ENCODE measurements at places on chromosomes 5 and 9. TPM values are rescaled to one million over a fixed set of nuclear protein-coding genes. Genes with fewer than 3 reads are reported as not detected.

DNA sequence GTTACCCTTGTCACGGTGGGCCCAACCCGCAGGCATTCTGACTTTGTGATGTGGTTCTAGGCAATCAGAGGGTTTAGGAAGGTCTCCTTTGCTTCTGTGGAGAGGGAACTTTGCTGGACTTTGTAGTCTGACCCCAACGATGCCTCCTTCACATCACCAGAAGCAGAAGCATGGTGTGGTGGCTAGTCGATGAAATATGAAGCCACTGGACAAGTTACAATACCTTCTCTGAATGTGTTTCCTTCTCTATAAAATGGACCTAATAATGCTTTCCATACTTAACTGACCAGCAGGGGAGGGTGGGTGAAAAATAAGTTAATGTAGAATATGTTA, 607 bp downstream of the SPEF2 start:
- peak; percentile 2 for DNase-seq

Gene RGS7BP
- total RNA-seq: 0.89 TPM

Gene EXOSC2
- total RNA-seq: 25.1 TPM

Gene PRR16
- total RNA-seq: 12.4 TPM

Gene CCDC171
- 9.2 TPM for total RNA-seq

- no peak for DNase-seq
Measured at GRCh38 chr9:19741178-19741577, 47.7 kb downstream of the SLC24A2 start.
